ENCODE measurements at places on chromosomes 11 and 22.

GRCh38 chr22:22210375-22210774 is 34.2 kb upstream of the VPREB1 start:
- H3K27me3 ChIP-seq = peaks cover 12% of the 10 kb centered on the region
- DNase-seq = peak; percentile 89
- no peak overlapping the region for H3K4me3 ChIP-seq
- H3K4me1 ChIP-seq = peaks cover 10% of the 10 kb centered on the region
- no peaks in the 10 kb centered on the region for H3K36me3 ChIP-seq
- H3K27ac ChIP-seq = no peak overlapping the region

GRCh38 chr11:108370990-108371389 is 96.3 kb downstream of the C11orf65 start:
- no peak for DNase-seq
- H3K36me3 ChIP-seq = peaks cover 9% of the 10 kb centered on the region
- no peak overlapping the region for H3K27ac ChIP-seq
- H3K27me3 ChIP-seq = no peaks in the 10 kb centered on the region

GRCh38 chr22:41841085-41841712 is 8.3 kb downstream of the SREBF2 start:
- no peaks in the 10 kb centered on the region for H3K36me3 ChIP-seq
- no peaks in the 10 kb centered on the region for H3K4me1 ChIP-seq
- H3K27ac ChIP-seq = no peak overlapping the region

- 0 out of 2 replicates have a peak, but pooled peaks cover 5% of the 10 kb centered on the region for H3K27me3 ChIP-seq
- H3K4me1 ChIP-seq = peaks cover 16% of the 10 kb centered on the region
- no peak for DNase-seq
- no peak overlapping the region for H3K4me3 ChIP-seq
- no peak overlapping the region for H3K27ac ChIP-seq
Measured at GRCh38 chr11:92707665-92708064, 261.8 kb upstream of the MTNR1B start.

- no peaks in the 10 kb centered on the region for H3K27me3 ChIP-seq
- peaks cover 61% of the 10 kb centered on the region for H3K4me1 ChIP-seq
- no peak overlapping the region for H3K4me3 ChIP-seq
- H3K36me3 ChIP-seq = peaks cover 17% of the 10 kb centered on the region
- DNase-seq = peak; percentile 90
Measured at GRCh38 chr11:111561791-111562325, 21.3 kb downstream of the LAYN start.

DNA sequence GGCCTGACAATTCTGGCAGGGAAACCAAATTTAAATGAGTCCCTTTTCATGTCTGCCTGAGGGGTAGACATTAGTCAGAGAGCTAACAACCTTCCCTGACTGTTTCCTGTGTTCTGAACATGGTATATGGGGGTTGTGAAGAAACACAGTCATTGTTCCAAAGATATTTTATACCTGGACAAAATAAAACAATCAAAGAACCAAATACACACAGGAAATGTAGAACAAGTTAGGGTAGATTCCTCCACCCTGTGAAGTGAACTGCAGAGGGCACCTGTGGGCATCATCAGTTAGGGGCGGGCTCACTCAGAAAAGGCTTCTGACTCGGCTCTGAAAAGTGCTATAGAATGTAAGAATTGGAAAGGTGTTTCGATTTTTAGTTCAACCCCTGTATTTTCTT is 231.9 kb upstream of the CADM1 start:
- no peak overlapping the region for H3K4me3 ChIP-seq
- no peaks in the 10 kb centered on the region for H3K4me1 ChIP-seq
- no peaks in the 10 kb centered on the region for H3K27me3 ChIP-seq
- H3K36me3 ChIP-seq = no peaks in the 10 kb centered on the region
- no peak overlapping the region for H3K27ac ChIP-seq

DNA sequence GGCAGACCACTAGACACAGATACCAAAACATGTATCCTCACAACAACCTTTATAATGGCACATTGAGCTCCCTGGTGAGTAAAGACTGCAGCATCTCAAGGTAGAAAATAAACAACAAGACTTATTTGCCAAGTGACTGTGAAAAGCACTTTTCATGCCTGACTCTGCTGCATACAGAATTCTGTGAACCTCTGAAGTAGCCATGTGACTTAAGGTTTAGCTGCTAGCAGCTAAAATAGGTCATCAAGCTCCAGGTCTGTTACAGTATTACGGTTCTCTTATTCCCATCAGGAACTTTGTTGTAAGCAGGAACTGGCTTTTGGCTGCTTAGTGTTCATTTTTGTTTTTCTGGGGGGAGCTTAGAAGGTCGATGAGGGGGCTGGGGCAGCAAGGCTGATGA is 139.4 kb downstream of the PAX6 start:
- H3K27ac ChIP-seq = no peak overlapping the region
- no peaks in the 10 kb centered on the region for H3K4me1 ChIP-seq
- H3K27me3 ChIP-seq = no peaks in the 10 kb centered on the region
- H3K36me3 ChIP-seq = no peaks in the 10 kb centered on the region
- no peak for DNase-seq
- no peak overlapping the region for H3K4me3 ChIP-seq
